ENCODE measurements at places on chromosomes 2 and 18. TPM values are rescaled to one million over a fixed set of nuclear protein-coding genes. Genes with fewer than 3 reads are reported as not detected.

CNOT9 gene
- total RNA-seq: 129 TPM

SNORC gene
- 1.5 TPM for total RNA-seq

PROKR1 gene
- total RNA-seq: 0.52 TPM

EGR4 gene
- total RNA-seq: 0.44 TPM

RPRM gene
- 0.14 TPM for total RNA-seq

ASXL3 gene
- not detected for total RNA-seq

MRPL53 gene
- 105 TPM for total RNA-seq

HNRNPLL gene
- 50.6 TPM for total RNA-seq

PID1 gene
- total RNA-seq: not detected

DNA sequence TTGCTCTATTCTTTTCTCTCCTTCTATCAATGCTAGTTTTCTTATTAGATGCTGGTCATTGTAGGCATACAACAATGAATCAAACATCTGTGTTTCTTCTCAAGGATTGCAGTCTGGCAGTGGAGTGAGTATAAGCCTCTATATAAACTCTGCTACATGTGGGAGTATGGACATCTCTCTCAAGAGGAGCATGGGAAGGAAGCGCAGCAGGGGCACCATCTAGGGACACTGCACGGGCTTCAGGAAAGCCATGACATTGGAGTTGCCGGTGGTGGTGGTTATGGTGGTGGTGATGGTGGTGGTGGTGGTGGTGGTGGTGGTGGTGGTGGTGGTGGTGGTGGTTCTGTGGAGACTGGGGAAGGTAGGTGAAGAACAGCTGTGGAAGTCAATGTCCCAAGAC is 462.6 kb downstream of the RNF144A start:
- H3K4me3 ChIP-seq: no peak overlapping the region
- H3K4me1 ChIP-seq: no peaks in the 10 kb centered on the region
- H3K27me3 ChIP-seq: peaks cover 8% of the 10 kb centered on the region
- no peaks in the 10 kb centered on the region for H3K36me3 ChIP-seq

DNA sequence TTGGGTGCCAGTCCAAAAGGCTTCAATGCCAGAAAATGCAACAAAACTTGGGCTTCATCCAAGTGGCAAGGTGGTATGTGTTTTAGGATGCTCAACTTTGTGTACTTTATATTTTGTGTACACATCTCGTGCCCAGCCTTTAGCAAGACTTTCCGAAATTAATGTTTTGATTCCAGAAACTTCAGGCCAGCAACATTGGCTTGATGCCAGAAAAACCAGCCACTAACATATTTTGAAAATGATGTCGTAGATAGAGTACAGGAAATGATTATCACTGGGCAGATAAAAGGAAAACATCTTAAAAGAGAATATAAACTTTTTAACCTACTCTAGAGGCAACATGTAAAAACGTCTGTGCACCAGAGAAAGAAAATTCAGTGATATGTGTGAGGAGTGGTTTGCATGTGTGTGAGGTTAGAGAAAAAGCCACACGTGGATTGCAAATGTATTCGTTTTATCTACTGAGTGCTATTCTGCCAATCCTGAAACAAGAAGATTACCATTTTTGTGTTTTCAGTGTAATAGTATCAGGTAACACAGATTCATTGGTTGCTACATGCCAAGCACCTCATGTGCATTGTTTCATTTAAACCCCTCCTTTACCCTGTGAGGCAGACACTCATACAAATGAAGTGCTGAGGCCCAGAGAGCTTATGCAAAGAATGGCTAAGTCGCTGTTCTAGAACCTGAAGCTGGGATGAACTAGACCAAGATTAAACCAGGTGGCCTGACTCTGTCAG is 264.8 kb downstream of the C1D start:
- H3K4me1 ChIP-seq: no peaks in the 10 kb centered on the region
- no peaks in the 10 kb centered on the region for H3K36me3 ChIP-seq
- H3K4me3 ChIP-seq: no peak overlapping the region
- no peak for DNase-seq
- no peak overlapping the region for H3K27ac ChIP-seq

DNA sequence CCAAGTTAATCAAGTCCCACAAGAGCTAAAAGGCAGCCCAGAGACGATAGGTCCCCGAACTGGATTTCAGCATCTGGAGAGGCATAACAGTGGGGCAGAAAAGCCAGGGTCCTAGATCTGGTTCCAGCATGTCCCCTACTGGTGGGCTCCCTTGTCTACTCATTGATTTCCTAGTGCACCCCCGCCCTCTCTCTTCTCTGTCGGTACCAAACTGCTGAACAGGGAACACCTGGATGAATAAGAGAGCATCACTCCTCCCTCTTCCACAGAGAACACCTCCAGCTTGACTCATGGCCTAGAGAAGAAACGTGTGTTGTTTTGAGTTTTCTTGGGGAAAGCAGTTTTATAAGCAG is 101.3 kb downstream of the FOXI3 start:
- H3K4me1 ChIP-seq: peaks cover 5% of the 10 kb centered on the region
- peaks cover 56% of the 10 kb centered on the region for H3K27me3 ChIP-seq
- peak overlapping the region; percentile 14 for H3K4me3 ChIP-seq
- no peak for DNase-seq

GRCh38 chr2:145691659-145692058 is 1171.7 kb upstream of the ZEB2 start:
- no peaks in the 10 kb centered on the region for H3K36me3 ChIP-seq
- no peak overlapping the region for H3K27ac ChIP-seq
- no peaks in the 10 kb centered on the region for H3K4me1 ChIP-seq
- no peak overlapping the region for H3K4me3 ChIP-seq

- H3K27ac ChIP-seq: no peak overlapping the region
- no peak overlapping the region for H3K4me3 ChIP-seq
- H3K4me1 ChIP-seq: no peaks in the 10 kb centered on the region
- H3K36me3 ChIP-seq: no peaks in the 10 kb centered on the region
These were observed 1312.3 kb upstream of the PIK3C3 start for GRCh38 chr18:40642692-40643229.

DNA sequence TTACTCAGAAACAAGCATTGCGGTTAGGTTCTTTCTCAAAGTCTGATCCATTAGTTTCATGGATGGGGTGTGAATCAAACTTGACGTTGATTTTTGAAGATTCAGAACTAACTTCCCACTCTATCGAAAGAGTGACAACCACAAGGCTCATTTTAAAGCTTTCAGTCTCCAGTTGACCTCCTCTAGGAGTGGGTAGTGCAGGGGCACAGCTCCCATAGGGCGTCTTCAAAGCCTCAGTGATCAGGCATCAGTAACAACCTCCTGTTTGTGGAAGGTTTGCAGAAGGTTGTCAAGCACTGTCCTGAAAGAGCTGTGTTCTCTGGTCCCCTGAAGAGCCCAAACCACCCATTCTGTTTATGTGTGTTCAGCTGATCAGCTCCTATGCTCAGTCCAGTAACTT is 10.2 kb downstream of the MTCL1 start:
- H3K36me3 ChIP-seq: no peaks in the 10 kb centered on the region
- H3K4me3 ChIP-seq: no peak overlapping the region
- H3K27ac ChIP-seq: no peak overlapping the region

GRCh38 chr2:227082286-227082685 is 81.7 kb downstream of the COL4A4 start:
- H3K36me3 ChIP-seq: no peaks in the 10 kb centered on the region
- H3K27ac ChIP-seq: no peak overlapping the region
- DNase-seq: no peak
- no peak overlapping the region for H3K4me3 ChIP-seq

GRCh38 chr2:11798701-11799435 is 52.4 kb downstream of the LPIN1 start:
- H3K36me3 ChIP-seq: peaks cover 8% of the 10 kb centered on the region
- H3K27ac ChIP-seq: no peak overlapping the region
- no peaks in the 10 kb centered on the region for H3K4me1 ChIP-seq
- H3K4me3 ChIP-seq: no peak overlapping the region
- DNase-seq: no peak

- peaks cover 21% of the 10 kb centered on the region for H3K4me1 ChIP-seq
- DNase-seq: no peak
- H3K27me3 ChIP-seq: no peaks in the 10 kb centered on the region
- H3K4me3 ChIP-seq: no peak overlapping the region
These were observed 54.5 kb downstream of the USP37 start for GRCh38 chr2:218513676-218514075.

- H3K36me3 ChIP-seq: no peaks in the 10 kb centered on the region
- no peak for DNase-seq
- H3K27me3 ChIP-seq: peaks cover 11% of the 10 kb centered on the region
- H3K4me3 ChIP-seq: no peak overlapping the region
- no peak overlapping the region for H3K27ac ChIP-seq
These were observed 29.3 kb upstream of the FOXI3 start for GRCh38 chr2:88481691-88482336.

DNA sequence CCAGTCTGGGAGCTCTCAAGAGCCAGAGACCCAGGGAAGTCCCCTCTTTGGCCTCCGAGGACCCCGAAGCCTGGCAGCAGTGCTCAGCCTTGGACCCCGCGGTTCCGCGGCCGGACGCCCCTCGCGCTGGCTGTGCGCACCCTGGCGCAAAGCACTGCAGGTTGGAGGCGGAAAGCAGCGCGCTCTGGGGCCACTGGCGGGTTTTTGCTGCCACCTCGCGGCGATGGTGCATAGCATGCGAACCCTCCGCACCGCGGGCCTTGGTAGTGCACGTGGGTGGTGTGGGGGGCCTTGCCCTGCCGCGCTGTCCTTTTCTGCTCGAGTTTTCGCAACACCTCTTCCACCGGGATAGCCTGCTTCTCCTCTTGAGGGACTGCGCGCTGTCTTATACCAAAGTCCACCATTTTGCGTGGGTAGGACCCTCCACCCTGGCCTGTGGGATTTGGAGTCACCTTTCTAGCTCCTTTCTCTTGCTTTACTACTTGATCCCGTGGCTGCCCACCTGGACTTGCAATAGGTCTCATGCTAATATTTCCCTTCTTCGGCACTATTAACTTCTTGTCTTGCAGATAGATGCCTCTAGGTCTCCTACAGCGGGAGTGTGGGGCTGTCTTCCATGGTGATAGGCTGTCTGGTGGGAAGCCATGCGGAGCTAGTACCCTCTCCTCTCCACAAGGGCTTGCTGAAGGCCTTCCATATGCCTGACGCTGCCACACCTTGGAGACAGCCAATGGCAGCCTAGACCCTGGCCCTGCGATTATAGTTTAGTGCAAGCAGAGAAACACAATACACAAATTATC is 14.3 kb downstream of the SIX3 start:
- peaks cover 20% of the 10 kb centered on the region for H3K4me1 ChIP-seq
- no peak overlapping the region for H3K27ac ChIP-seq
- H3K27me3 ChIP-seq: peaks cover 72% of the 10 kb centered on the region
- no peaks in the 10 kb centered on the region for H3K36me3 ChIP-seq
- DNase-seq: peak; percentile 83

All from activated naive CD8-positive, alpha-beta T cell treated with anti-CD3 and anti-CD28 coated beads for 36 hours (primary cell).